NCI-H1930 (cell line): ENCODE measurements at places on chromosomes 3 and 15.

- DNase-seq = peak; percentile 32
Measured at GRCh38 chr15:40338041-40338657, 2.6 kb downstream of the CCDC9B start.

GRCh38 chr3:39279745-39280517 is at the start of gene CX3CR1:
TSS of gene CX3CR1 (minus strand) at chr3:39280036. CDS start at chr3:39266509, 13,527 bp downstream.
- DNase-seq = no peak

GRCh38 chr3:105821433-105821832 is 47.4 kb downstream of the CBLB start:
- DNase-seq = no peak

- peak; percentile 45 for DNase-seq
Measured at GRCh38 chr3:62876064-62876463, 848 bp upstream of the CADPS start.
